ENCODE measurements at places on chromosomes 3 and 15.

- no peak for DNase-seq
These were observed 233.7 kb downstream of the CNTN6 start for GRCh38 chr3:1326546-1326945.

GRCh38 chr3:72473156-72473555 is 375.1 kb downstream of the SHQ1 start:
- DNase-seq = no peak

DNA sequence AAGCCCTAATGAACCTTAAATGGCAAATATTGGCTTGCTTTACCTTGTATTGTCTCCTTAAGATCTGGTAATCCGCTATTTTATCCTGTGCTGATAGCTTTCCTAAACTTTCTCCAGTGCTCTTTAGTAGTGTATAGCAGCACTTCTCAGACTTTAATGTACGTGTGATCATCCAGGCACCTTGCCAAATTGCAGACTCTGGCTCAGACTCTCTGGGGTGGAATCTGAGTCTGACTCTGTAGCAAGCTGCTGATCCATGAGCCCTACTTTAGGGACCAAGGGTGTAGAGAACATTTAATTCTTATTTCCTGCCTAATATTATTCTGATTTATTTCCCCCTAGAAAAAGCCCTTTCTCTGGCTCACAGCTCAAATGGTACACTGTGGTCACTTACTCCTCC is 518.8 kb upstream of the ZNF385D start:
- DNase-seq = no peak

DNA sequence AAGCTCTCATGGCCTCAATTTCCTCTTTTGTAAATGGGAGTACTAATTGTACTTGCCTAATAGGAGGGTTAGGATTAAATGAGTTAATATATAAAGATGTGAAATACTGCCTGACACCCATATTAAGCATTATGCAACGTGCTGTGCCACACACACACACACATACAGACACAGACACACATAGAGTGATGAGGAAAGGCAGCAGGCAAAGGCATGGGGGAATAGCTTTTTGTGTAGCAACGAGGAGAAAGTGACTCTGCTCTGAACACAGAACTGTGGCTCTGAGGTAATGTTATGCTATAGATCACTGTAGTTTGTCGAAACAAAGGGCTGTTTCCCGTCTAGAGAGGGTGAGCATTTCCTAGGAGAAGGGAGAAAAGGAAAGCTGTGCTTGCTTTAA is 233.3 kb upstream of the SLCO3A1 start:
- DNase-seq = no peak

GRCh38 chr3:170740285-170740684 is 129.7 kb downstream of the RPL22L1 start:
- DNase-seq = no peak

DNA sequence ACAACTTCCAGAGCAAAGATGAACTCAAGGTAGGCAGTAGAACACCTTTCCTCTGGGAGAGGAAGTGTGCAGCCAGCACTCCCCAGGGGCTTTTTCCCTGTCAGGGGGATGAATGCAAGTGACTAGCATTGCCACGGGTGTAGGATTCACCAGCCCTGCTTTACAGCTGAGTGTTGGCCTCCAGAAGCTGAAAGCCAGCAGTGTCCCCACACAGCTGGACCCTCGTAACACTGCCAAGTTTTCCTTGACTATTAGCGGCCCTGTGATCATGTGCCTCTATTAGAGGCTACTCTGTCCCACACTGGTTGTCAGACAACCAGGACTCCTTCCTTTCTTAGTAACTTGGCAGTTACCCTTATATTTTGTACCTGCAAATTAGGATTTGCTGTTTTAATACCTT is 104.9 kb upstream of the MANF start:
- DNase-seq = no peak

DNA sequence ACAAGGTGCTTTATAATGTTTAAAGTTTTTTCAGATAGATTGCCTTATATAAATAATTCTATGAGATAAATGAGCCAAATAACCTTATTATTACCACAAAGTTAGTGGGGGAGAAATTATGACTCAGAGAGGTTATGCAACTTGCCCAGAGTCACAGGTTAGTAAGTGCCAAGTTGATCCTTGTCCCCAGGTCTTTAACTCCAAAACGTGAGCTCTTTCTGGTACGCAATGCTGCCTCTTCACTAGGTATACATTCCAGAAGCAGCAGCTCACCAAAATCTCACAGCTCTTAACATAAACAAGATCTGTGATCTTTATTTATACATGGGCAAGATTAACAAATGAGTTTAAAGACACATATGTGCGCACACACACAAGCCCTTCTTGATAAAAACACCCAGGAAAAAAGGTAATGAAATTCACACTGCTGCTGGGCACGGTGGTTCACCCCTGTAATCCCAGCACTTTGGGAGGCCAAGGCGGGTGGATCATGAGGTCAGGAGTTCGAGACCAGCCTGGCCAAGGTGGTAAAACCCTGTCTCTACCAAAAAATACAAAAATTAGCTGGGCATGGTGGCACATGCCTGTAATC is 59.8 kb upstream of the NR2F2 start:
- no peak for DNase-seq

DNA sequence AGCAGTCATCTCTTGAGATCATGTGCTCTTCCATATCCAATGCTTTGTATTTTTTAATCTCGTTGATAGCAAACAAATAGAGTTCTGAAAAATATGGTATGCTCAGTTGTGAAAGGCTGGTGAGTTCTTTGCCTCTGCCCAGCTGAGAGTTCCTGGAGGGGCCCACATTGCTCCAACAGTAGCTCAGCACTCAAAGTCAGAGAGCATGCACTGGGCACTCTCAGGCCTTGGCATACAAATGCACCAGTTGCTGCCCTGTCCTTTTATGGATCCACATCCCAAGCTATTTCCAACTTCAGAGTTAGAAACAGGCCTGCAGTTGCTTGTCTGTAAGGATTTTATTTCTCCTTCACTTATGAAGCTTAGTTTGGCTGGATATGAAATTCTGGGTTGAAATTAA is 181.7 kb upstream of the CHRNA7 start:
- DNase-seq = no peak

DNA sequence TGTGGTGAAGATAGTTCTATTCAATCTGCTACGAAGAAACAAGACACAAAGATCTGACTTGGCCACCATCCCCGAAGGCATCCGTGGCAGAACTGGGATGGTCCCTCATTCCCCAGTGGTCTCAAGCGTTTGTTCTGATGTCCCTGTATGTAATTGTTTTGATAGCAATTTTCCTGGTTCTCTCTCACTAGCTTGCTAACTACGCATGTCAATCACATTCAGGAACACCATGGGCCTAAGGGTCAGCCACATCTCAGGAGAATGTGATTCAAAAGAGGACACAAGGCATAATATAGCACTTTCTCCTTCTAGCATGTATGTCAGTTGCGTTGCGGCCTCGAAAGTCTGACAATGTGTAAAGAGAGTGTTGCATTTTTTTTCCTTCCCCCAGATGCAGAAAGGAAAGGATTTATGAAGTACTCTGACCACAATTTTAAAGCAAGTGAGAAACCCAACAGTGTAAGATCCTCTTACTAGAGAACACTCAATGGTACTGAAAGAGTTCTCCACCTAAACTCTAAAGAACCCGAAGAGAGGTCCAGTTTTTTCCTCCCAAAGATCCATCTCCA is 32.0 kb upstream of the TCF12 start:
- DNase-seq = no peak

DNA sequence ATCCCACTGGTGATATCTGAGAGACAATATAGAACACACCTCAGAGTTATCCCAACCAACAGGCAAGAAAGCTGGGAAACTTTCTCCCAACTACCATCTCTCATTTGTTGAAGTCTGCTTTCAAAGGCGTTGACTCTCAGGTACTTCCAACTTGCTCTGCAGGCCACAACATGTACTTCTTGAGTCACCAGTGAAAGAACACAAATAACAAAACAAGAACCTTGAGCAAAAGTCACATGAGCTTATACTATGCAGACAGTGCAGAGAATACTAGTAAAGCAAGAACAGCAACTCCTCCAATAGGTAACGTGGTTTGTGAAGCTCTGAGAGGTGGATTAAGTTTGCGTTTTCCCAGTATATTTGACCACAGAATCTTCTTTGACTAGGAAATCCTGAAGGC is 20.6 kb downstream of the SNTN start:
- DNase-seq = no peak

- DNase-seq = no peak
These were observed 16.9 kb upstream of the GPD1L start for GRCh38 chr3:32089476-32089875.

GRCh38 chr3:86733257-86733656 is 257.7 kb downstream of the VGLL3 start:
- DNase-seq = no peak

- DNase-seq = no peak
These were observed 727.8 kb downstream of the NLGN1 start for GRCh38 chr3:174125267-174125824.

GRCh38 chr15:37793851-37794250 is 140.6 kb upstream of the TMCO5A start:
- DNase-seq = no peak

GRCh38 chr3:121871430-121871829 is 22.8 kb upstream of the SLC15A2 start:
- no peak for DNase-seq

- no peak for DNase-seq
These were observed 1465.3 kb upstream of the GBE1 start for GRCh38 chr3:83226751-83227150.

- DNase-seq = no peak
These were observed 325.5 kb downstream of the IL5RA start for GRCh38 chr3:2784627-2785026.

DNA sequence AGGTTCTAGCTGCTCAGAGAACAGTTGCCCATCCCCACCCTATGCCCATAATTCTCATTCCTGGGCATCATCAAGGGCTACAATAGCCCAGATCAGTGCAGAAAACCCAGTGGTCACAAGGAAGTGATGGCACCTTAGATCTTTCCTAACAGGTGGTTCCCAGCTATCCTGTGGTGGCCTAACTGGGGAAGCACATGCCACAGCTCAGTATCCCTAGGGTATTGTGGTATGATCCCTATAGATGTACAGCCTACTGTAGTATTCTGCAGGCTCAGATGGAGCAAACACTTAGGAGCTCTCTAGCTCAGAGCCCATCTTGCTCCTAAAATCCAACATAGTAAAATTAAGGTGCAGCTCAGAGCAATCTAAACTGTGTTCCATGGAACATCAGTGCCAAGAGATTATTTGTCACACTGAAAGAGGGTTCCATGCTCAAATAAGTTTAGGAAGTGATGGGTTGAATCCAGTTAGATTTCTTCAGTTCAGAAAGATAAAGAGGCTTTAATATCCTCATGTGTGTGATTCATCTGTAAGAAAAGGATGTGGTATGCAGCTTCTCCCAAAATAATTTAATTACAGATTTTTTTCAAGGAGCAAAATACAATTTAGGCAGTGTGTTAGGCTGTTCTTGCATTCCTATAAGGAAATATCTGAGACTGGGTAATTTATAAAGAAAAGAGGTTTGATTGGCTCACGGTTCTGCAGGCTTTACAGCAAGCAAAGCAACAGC is 4.4 kb downstream of the A4GNT start:
- no peak for DNase-seq

DNA sequence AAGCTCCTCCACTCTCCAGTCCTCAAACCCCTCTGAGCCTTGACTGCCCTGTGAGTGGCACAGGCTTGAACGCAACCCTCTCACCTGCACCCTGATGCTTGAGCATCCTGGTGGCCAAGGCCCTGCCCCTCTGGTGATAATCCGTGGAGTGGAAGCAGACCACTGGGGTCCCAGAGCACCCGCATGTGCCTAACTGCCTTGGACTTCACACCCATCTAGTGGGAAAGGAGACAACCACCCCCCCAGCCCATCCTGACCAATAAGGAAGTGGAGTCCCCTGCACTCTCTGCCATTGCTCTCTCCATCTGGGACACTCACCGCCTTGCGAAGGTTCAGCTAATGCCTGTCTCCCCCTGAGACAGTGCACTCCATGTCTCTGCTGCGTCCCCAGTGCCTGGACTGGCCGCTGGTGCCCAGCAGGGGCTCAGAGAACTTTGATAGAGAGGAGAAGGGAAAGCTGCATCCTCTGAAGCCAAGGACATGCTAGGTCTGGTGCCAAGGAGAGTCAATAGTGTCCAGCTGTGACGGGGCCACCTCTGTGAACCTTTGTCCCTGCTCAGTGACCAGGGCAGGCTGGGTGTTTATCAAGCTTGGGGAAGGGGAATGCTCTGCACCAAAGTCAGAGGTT is 3.4 kb downstream of the KLF15 start:
- DNase-seq = no peak

DNA sequence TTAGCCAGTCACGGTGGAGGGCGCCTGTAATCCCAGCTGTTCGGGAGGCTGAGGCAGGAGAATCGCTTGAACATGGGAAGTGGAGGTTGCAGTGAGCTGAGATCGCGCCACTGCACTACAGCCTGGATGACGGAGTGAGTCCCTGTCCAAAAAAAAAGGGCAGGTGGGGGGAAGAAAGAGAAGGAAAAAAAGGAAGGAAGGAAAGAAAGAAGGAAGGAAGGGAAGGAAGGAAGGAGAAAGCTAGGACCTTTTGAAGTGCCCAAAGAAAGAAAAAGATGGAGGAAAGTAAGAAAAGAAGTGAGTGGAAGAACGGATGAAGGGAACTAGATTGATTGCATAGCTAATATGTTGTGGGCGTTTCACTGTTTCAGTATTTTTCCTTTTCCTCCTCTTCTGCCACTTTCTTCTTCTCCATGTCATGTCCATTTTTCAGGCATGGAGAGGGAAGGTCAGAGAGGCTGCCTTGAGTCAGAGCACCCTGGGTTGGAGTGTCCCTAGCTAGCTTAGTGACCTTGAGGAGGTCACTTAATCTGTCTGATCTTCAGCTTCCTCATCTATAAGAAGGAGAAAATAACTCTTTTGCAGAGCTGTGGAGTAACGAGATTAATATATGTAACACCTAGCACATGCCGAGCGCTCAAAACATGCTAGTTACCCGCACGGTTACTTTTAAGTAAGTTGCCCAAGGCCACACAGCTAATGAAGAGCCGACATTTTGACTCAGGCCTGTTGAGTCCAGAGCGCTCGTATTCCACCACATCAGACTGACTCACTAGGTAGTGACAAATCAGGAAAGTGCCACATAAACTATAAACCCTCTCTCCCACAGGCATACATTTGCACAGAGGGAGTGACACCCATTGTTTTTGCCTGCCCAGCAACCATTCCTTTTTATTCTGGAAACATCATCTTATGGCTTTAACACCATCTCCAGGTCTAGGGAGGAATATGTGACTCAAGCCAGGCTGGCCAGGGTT is 42.2 kb downstream of the BHLHE40 start:
- no peak for DNase-seq

DNA sequence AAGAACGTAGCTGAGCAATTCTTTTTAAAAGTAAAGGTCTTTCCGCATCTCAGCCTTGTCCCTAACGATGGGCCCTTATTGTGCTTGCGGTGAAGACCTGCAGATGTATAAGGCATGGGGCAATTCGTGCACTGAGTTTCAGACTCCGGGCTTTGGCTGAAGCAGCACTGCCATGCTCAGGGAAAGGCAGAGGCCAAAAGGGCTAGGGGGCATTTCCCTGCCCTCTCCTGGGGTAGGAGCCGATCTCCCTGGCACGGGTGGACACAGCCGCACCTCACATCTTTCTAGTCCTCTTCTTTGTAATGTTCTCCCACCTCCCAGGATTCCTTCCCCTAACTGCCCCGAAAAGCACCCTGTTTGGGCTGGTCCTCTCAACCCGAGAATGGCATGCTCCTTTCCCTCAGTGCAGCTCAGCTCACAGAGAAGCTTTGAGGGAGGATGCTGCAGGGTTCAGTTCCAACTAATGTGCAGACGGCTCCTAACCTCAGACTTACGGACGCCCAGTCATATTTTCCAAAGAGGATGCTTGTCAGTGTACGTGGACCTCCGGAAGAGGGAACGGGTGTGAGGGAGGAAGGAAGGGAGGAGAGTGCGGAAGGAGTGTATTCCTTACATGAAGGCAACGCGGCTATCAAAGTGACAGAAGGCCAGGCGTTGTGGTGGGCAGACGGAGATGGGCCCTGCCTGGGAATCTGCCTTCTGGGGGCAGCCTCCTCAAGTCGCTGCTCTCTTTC is 61.2 kb downstream of the SYNM start:
- DNase-seq = no peak

Data from GM12864 (cell line).